ENCODE measurements at places on chromosomes 16 and 17. TPM values are rescaled to one million over a fixed set of nuclear protein-coding genes. Genes with fewer than 3 reads are reported as not detected.

DNA sequence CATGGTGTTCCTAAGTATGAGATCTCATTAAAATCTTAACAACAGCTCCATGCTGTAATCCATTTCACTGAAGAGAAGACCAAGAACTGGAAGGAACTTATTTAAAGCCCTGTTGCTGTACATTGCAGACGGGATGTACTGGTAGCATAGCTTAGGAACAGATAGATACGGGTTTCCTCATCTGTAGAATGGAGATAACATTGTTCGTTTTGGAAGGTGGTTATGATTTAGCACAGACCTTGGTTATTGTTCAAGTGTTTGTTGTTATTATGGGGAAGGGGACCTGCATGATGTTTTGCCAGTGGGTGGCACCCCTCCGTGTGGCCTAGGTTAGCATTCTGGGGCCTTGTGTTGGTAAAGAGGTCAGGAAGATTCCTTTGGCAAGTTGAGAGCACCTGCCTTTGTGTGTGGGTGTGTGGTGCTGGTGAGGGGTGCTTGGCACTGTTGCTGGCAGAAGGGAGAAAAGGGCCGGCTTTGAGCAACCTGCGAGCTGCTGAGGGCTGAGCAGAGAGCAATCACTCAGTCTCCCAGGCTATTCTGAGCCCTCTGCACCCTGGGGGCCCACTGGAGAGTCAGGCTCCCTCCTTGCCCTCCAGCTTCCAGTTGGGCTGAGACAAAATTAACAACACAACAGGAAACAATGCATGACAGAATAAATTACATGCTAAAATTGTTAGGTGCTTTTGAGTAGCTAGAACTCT, 2.3 kb downstream of the TAOK2 start:
- peak; percentile 62 for DNase-seq

GRCh38 chr16:47309581-47310312, 151.1 kb downstream of the ITFG1 start:
- no peak for DNase-seq

Gene TMEM98
- total RNA-seq, result 0.82 TPM

Gene MPP2
- 0.83 TPM for total RNA-seq

- DNase-seq, result peak; percentile 89
Observed at GRCh38 chr17:19645734-19646201, 2.8 kb upstream of the ALDH3A2 start.

DNA sequence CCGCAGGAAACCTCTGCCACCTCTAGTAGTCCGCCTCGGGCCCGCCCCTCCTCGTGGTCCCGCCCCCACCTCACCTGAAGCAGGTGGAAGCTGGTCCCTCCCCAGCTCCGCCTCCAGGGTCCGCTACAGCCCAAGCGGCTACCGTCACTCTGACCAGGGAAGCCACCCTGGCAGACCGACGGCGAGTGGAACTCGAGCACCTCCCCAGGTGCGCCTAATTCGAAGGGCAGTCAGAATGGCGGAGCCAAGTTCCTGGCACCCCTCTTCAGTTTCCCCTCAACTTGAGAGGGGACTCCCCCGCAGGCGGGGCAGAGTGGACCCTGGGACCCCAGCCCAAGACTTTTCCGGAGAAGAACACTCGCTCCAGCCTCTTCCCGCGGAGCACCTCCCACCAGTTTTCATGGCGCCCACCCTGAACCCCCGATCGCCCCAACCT, 507 bp downstream of the FHOD1 start:
- peak; percentile 81 for DNase-seq

Gene KRT40
- not detected for total RNA-seq

- no peak for DNase-seq
Observed at GRCh38 chr16:2595393-2596205, 57.8 kb downstream of the PDPK1 start.

DNA sequence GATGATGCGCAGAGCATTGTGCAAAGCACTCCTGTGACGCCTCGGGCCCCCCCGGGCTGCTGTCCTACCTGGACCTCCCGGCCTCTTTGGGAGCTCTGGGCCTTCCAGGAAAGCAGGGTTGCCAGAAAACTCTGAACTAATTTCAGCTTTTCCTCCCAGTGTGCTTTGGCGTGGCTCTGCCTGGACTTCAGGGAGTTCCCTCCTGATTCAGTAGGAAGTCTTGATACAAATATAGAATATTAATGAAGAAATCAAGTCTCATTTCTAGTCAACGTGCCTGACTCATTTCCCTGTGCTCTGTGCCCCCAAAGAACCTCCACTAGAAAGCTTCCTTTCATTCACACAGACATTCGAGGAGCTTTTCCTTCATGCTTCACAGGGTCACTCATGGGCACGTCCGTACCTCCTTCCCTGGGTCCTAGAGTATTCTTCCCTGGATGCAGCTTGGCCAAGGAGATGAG, 84.0 kb upstream of the NOL11 start:
- no peak for DNase-seq

DNA sequence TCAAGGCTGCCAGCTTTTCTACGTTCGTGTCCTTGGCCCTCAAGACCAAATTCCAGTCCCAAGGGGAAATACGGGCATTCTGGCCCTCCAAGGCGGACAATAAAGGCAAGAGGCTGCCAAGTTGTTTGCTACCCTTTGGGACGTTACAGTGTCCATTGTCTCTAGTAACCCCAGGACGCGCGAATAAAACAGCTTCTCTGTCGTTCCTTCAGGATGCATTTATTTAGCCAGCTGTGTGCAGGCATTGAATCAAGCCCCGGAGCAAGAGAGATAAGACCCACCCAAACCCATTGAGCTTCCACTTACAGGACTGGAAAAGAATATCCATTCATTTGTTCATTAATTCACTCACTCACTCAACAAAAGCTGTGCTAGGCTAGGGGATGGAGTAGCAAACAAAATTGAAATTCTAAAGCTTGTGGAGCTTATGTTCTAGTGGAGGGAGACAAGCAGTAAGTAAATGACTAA, 656 bp downstream of the MRPL58 start:
- no peak for DNase-seq

DNA sequence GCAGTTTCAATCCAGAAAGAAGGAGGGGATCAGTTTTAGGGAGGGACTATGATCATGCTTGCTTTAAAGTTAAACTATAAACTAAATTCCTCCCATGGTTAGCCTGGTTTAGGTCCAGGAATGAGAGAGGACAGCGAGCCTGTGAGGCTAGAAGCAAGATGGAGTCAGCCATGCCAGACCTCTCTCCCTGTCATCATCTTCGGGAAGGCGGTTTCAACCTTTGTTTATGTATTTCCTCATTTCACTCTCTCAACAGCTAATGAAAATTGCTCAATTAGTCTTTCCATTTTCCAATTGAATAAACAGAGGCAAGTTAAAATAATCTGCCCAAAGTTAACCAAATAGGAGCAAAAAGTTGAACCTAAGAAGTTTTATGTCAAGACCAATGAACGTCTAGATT, 201.5 kb downstream of the KCNJ2 start:
- no peak for DNase-seq

Gene APOBR
- 4.1 TPM for total RNA-seq

DNA sequence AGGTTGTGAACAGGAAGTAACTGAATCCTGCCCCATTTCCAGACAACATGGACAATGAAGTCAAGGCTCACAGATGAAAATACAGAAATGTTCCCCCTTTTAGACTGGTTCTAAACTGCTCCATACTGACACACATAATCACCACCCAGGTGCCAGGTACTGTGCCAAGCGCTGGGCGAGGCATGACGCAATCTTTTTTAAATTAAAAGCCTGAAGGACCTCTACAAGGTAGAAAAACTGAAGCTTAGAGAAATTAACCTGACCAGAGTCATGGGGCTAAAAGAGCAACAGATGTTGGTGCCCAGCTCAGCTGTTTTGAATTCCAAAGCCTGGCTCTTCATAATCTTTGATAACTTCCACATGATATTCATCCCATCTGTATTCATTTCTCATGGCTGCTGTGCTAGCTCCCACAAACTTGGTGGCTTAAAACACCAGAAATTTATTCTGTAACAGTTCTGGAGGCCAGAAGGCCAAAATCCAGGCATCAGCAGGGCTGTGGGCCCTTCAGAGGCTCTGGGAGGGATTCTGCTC, 4.9 kb upstream of the RAB11FIP4 start:
- DNase-seq, result no peak

Gene SYT17
- total RNA-seq, result 1.9 TPM

Gene ADAP2
- total RNA-seq, result 0.86 TPM

- no peak for DNase-seq
Observed at GRCh38 chr16:22719945-22720344, 94.0 kb upstream of the HS3ST2 start.

- peak; percentile 87 for DNase-seq
Observed at GRCh38 chr17:45948881-45949624, 50.0 kb upstream of the STH start.

Gene MYCBPAP
- 3.5 TPM for total RNA-seq

GRCh38 chr17:44904001-44904984, 5.0 kb upstream of the EFTUD2 start:
- DNase-seq, result no peak

Gene CBX8
- 9.4 TPM for total RNA-seq

Gene GAST
- total RNA-seq, result not detected

DNA sequence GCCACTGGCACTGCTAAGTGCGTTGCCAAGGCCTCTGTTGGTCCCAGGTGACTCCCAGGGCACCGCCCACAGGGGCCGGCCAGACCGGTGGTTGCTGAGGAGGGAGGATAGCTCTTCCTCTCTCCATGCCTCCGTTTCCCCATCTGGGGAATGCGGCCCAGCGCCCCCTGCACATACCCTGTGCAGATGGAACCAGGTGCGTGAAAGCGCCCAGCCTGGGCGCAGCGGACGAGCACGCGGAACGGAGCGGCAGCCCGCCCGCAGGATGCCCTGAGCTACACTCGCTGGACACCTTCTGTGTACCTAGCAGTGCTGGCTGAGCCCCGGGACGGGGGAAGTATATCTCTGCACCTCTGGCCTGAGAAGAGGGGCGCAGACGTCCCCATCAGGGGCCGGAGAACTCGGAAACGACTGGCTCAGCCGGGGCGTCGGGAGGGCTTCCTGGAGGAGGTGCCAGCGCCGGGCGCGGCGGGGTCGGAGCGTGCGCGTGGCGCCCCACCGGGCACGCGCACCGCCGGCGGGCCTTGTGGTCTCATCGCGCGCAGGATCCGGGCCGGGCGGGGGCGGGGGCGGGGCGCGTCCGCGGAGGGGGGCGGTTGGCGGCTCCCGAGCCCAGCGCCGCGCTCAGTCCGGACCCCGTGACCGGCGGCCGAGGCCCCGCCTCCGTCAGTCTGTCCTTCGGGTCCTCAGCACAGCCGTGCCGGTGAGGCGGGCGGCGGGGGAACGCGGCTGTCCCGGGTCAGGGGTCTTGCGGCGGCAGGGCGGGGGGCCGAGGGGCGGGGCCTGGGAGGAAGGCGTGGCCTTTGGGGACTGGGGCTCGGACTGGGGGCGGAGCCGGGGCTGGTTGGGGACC, at the start of the genes CCDC78 and HAGHL:
Gene CCDC78, minus strand, starts transcription at position 6 of the 853 bp plus-strand sequence. CDS start 76 bp downstream, outside the sequence.
Gene HAGHL, plus strand, starts transcription at position 669 of the 853 bp plus-strand sequence. CDS start 404 bp downstream, outside the sequence.
- peak; percentile 87 for DNase-seq

DNA sequence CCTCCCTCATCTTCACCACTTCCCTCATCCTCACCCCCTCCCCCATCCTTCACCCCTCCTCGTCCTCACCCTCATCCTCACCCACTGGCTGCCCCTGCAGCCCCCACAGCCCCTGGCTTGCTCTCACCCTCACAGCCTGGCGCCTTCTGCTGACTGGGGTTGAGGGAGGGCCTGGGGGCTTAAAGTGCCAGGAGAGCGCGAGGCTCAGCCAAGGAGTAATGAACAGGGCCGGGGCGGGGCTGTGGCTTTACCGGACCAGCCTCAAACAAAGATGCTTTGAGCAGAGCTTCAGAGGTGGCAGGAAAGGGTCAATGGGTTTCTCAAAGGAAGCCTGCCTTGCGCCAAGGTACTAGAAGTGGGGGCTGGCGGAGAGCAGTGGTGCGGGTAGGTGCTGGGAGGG, at the start of gene PRSS33:
Gene PRSS33, minus strand, starts transcription at position 155 of the 400 bp plus-strand sequence. CDS start 1,013 bp downstream, outside the sequence.
- no peak for DNase-seq

DNA sequence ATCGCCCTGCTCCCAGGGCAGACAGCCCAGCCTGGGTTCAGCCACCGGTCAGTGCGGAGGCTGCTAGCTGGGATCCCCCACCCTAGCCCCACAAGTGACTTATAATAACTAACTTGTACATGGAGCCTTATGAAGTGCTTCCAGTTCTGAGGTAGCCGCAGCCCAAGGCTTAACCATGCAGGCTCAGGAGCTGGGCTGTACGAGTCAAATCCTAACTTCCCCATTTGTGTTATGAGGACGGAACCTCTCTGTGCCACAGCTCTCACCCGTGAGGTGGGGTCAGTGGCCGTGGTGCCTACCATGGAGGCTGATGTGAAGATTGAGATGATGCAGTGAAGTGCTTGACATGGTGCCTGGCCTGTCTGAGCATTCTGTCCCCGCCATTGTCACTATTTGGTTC, 27.8 kb upstream of the GOSR2 start:
- no peak for DNase-seq

GRCh38 chr17:82640036-82640435, 8.2 kb downstream of the WDR45B start:
- no peak for DNase-seq

Gene ZNF23
- 6.1 TPM for total RNA-seq

DNA sequence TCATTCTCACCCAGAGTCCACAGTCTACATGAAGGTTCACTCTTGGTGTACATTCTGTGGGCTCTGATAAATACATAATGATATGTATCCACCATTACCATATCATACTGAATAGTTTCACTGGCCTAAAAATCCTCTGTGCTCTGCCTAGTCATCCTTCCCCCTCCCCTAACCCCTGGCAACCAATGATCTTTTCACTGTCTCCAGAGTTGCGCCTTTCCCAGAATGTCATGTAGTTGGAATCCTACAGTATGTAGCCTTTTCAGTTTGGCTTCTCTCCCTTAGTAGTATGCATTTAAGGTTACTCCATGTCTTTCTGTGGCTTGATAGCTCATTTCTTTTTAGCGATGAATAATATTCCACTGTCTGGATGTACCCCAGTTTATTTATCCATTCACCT, 101.3 kb downstream of the NOG start:
- DNase-seq, result no peak

Gene GABARAPL2
- 69.9 TPM for total RNA-seq

Gene FBXO39
- total RNA-seq, result 0.36 TPM

DNA sequence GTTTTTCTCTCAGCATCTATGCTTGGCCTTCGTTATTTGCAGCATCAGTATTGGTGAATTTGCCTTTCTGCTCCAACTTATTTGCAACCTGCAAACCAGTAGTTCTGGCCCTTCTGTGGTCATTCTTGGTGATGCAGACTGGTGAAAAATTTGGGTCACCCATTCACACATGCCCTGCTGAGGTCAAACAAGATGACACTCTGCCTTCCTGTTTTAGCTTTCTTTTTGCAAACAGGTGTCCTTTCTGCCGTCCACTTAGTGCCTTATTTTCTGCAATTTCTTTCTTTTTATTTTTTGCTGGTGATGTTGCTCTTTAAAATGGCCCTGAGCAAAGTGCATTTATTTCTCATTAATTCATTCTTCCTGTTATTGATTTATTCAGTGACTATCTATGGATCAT, 31.3 kb downstream of the PLCG2 start:
- DNase-seq, result no peak

DNA sequence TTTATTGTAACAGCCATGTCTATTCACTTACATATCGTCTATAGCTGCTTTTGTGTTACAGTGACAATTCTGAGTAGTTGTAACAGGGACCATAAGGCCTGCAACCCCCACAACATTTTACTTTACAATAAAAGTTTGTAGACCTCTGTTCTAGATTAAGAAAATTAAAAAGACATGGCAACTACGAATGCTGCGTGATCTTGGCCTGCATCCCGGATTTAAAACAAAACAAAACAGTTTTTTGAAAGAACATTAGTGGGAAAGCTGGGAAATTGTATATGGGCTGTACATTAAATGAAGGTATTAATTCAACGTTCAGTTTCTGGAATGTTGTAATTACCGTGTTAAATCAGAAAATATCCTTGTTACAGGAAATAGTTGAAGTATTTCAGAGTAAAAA, 64.1 kb downstream of the RMI2 start:
- no peak for DNase-seq

- no peak for DNase-seq
Observed at GRCh38 chr17:35252651-35253050, 9.8 kb downstream of the SLFN5 start.

All from activated CD4-positive, alpha-beta T cell treated with anti-CD3 and anti-CD28 coated beads, Interleukin-2, amount 10 ng/mL, durations not matched to agents 24 days and 14 days (primary cell).